Caki2 (cell line): ENCODE measurements at places on chromosomes 2 and 18. TPM values are rescaled to one million over a fixed set of nuclear protein-coding genes. Genes with fewer than 3 reads are reported as not detected.

The CDH20 gene
- not detected in 2 replicates for total RNA-seq

The ZNF516 gene
- total RNA-seq: 6.1 and 8.9 TPM in 2 replicates

The IKZF2 gene
- total RNA-seq: 0.14 and 0.52 TPM in 2 replicates

The LIMS4 gene
- not detected in 2 replicates for total RNA-seq

The LAMA3 gene
- total RNA-seq: 19.2 and 26.7 TPM in 2 replicates

The TNFAIP6 gene
- total RNA-seq: 4.3 and 5.3 TPM in 2 replicates

The PDE11A gene
- 0.57 and 1.3 TPM in 2 replicates for total RNA-seq

The UGT1A10 gene
- not detected in 2 replicates for total RNA-seq

The GLI2 gene
- total RNA-seq: 0.44 and 0.72 TPM in 2 replicates

The LBH gene
- 99.1 and 128 TPM in 2 replicates for total RNA-seq

The ALPG gene
- not detected in 2 replicates for total RNA-seq

The ZNF236 gene
- 5.2 and 6.4 TPM in 2 replicates for total RNA-seq

The RNU2-63P gene
- total RNA-seq: not detected in 2 replicates

The LDLRAD4 gene
- 0.44 TPM in 1 of 2 replicates, not detected in the other for total RNA-seq

The AMER3 gene
- total RNA-seq: not detected in 2 replicates

The MEP1B gene
- 0.17 TPM in 1 of 2 replicates, not detected in the other for total RNA-seq

The OR6B2 gene
- total RNA-seq: not detected in 2 replicates

The ASXL3 gene
- not detected in 2 replicates for total RNA-seq

The SP100 gene
- 38.5 and 46.4 TPM in 2 replicates for total RNA-seq

The GRB14 gene
- 2.3 and 6.0 TPM in 2 replicates for total RNA-seq

The UGT1A3 gene
- 0.78 TPM in 1 of 2 replicates, not detected in the other for total RNA-seq

The TMEM237 gene
- 37.5 and 60.1 TPM in 2 replicates for total RNA-seq

The FARSB gene
- total RNA-seq: 1.6 and 3.4 TPM in 2 replicates

The LYPD6 gene
- total RNA-seq: 9.3 and 12.2 TPM in 2 replicates

The CD8A gene
- total RNA-seq: not detected in 2 replicates

The KCNG2 gene
- not detected in 2 replicates for total RNA-seq

The DSC3 gene
- not detected in 2 replicates for total RNA-seq

The STPG4 gene
- total RNA-seq: 0.37 and 3.2 TPM in 2 replicates

The GALNT5 gene
- 0.34 and 0.81 TPM in 2 replicates for total RNA-seq

The KANSL1L gene
- total RNA-seq: 14.5 and 18.6 TPM in 2 replicates

The MYOM1 gene
- 0.17 and 0.20 TPM in 2 replicates for total RNA-seq

The RAD51AP2 gene
- total RNA-seq: not detected in 2 replicates

The SERPINB3 gene
- total RNA-seq: not detected in 2 replicates

The FAP gene
- total RNA-seq: not detected in 2 replicates

The REG1B gene
- total RNA-seq: not detected in 2 replicates

The ACVR1C gene
- not detected in 2 replicates for total RNA-seq

The GCKR gene
- total RNA-seq: 6.0 and 8.9 TPM in 2 replicates

The TTN gene
- under 0.01 TPM in 1 of 2 replicates, not detected in the other for total RNA-seq
